Activated naive CD8-positive, alpha-beta T cell treated with anti-CD3 and anti-CD28 coated beads, Interleukin-2, amount 50 U/mL, for 24 hours (primary cell): ENCODE measurements at places on chromosomes 6 and 20.

GRCh38 chr6:11201015-11201414, 31.5 kb downstream of the NEDD9 start:
- no peak for DNase-seq

DNA sequence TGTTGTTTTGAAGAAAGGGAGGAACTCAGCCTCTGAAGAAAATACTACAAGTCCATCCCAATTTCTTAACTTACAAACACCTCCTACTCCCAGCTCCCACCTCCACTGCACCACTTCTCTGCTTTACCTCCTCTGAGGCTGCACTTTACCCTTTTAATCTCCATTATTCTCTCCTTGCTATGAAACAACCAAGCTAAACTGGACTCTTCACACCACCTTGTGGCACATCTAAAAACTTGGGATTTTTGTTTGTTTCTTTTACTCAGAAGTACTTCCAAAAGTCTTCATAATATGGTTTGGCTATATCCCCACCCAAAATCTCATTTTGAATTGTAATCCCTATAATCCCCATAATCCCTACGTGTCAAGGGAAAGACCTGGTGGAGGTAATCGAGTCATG, 142.2 kb downstream of the MOXD1 start:
- no peak for DNase-seq

GRCh38 chr6:17497535-17498095, 102.5 kb upstream of the FAM8A1 start:
- no peak for DNase-seq

DNA sequence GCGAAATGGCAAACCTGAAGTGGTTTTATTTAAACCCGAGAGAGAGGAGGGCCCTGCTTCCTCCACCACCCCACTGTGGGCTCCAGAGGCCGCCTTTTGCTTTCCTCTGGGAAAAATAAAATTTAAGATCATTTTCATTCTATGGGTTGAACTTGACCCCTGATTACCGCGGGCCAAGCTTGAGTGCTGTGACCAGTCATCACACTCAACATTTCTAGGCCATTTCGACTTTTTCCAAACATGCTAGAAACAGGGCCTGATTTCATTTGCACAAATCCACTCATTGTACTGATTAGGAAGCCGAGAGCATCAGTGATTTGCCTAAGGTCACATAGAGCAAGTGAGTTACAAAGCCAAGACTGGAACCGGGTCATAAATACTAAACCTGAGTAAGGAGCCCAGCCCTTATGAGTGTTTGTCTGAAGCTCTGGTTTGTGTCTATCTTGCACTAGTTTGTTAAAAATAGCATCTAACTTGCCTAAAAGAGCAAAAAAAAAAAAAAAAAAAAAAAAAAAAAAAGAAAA, 179.7 kb downstream of the DLL1 start:
- DNase-seq: no peak

- no peak for DNase-seq
These were observed 157.3 kb downstream of the TBXT start for GRCh38 chr6:166010136-166010960.

GRCh38 chr6:103925317-103925716, 934.4 kb downstream of the HACE1 start:
- no peak for DNase-seq

- DNase-seq: no peak
These were observed 112.2 kb downstream of the SYCP2 start for GRCh38 chr20:59821201-59821600.

DNA sequence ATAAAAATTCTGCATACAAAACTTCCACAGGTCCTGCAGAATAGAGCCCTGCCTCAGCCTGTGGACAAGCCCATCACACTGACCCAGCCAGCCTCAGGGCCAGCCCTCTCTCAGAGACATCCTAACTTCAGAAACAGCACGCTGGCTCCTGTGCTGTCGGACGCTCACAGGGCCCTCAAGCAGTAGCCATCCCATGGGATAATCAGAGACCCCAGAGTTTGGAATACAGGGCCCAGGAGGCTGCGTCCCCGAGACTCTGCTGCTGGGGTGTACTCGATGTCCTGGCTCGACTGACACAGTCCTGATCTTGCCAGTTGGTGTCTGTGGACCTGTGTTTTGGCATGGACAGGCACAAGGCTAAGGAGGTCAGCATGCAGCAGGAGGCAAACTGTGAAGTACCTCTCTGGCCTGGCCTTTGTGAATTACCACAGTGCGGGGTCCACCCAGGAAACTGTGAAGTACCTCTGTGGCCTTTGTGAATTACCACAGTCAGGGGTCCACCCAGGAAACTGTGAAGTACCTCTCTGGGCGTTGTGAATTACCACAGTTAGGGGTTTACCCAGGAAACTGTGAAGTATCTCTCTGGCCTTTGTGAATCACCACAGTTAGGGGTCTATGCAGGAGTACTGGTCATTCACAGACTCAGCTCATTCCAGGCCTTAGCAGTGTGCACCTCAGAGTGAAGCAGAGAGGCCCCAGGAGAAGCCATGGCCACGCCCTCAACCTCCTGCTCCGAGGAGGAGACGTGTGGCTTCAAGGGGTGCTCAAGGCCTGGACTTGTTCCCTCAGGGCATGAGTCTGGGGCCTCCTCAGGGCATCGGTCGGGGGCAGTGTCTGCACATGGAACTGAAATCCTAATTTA, 212.4 kb downstream of the SYNDIG1 start:
- DNase-seq: no peak

DNA sequence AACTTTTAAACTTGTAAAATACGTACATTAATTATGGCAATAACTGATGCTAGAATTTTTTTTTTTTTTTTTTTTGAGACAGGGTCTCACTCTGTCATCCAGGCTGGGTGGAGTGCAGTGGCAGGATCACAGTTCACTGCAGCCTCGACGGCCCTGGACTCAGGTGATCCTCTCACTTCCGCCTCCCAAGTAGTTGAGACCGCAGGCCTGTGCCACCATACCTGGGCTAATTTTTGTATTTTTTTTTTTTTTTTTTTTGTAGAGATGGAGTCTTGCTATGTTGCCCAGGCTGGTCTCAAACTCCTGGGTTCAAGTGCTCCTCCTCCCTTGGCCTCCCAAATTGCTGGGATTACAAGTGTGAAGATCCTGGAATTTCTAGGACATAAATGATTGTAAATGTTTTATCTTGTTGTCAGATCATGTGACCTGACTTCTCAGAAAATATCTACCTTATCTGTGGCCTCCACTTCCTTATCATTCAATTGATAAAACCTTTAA, 2.2 kb upstream of the CD2AP start:
- no peak for DNase-seq

- DNase-seq: no peak
These were observed 7.9 kb downstream of the COL9A3 start for GRCh38 chr20:62824476-62825332.

DNA sequence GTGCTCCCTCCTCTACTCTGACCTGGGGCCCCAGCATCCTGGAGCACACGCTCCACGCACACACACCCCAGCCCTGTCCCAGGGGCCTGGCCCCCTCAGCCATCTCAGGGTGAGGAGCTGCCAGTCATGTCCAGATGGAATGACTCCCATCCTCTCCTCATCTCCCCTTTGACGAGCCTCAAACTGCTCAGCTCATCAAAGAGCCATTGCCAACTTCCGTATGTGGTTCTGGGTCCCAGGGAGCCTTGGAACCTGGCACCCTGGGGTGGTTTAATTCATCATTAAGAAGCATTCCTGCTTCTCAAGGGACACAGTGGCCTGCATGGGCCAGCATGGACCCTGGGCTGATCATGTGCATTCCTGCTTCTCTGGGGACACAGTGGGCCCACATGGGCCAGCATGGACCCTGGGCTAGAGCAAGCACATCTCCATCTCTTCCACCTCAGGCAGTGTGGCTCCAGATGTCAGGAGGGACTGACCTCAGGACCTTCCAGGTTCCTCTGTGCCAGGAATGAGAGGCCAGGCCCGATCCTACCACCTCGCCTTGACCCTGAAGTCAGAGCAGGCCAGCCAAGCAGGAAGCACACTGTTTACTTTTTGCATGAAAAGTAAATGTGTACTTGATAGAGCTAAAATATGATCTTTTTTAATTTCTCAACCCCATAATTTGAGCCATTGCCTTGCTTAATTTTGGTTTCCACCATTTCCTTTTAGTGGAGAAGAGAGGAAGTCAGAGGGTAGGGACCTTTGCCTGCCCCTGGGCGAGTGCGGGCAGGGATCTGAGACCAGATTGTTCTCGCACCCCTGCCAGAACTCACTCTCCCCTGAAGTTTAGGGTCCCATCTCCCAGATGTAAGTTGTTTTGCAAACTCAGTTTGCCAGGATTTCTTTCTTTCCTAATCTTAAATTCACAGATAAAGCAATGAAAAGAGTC, 26.1 kb downstream of the SPATA2 start:
- DNase-seq: no peak

GRCh38 chr6:31711233-31711632, 3.9 kb upstream of the LY6G6D start:
- DNase-seq: no peak

DNA sequence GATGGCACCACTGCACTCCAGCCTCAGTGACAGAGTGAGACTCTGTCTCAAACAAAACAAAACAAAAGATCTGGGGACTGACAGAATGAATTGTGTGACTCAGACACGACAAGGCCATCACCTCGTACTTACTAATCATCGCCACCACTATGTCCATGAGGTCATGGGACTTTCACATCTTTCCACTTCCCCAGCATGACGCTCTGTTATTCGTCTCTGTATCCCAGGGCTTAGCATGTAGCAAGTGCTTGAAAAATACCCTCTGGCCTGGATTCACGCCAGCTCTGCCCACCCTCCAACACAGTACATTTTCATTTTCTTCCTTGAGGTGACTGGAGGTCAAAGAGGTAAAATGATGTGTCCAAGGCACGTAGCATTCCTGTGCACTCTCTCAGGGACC, 27.8 kb downstream of the FGD2 start:
- DNase-seq: peak; percentile 76

DNA sequence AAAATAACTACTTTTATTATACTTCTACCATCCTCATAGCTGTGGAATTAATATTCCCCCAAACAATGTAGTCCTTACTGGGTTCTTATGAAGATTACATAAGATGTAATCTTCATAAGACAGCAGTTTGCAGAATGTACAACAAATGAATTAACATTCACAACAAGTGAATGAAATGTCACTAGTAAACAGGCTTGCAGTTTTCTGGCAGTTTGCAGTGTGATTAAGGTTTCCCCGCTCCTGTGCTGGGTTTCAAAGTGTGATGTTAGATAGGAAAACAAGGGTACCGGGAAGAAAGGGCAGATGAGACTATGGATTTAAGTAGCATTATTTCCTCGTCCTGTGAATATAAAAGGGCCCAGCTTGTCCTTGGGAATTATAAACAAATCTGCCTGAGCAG, 22.5 kb downstream of the ARFGEF3 start:
- no peak for DNase-seq

GRCh38 chr20:39479196-39479810, 517.2 kb downstream of the DHX35 start:
- no peak for DNase-seq

DNA sequence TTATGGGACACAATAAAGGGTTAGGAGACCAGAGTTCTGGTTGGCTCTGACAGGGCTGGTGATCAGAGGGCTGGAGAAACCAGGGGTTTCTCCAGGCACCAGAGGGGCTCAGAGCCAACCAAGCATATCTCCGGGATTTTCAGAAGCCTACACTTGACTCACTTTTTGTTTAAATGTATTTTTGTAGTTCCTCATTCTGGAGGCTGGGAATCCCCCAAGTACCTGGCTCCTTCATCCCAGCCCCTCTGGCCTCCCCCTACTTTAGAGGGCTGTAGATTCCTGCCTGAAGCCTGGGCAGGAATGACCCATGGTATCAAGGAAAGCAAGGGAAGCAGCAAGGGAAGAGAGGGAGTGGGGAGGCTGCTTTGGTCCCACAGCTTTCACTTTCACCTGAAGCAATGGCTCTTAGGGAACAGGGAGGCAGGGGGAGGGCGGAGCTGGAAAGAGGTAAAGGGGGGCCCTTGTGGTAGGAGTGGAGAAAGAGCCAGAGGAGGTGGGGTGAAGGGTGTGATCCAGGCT, 973 bp downstream of the CD40 start:
- no peak for DNase-seq

- DNase-seq: no peak
These were observed 27.5 kb upstream of the MARCKS start for GRCh38 chr6:113829696-113830045.

DNA sequence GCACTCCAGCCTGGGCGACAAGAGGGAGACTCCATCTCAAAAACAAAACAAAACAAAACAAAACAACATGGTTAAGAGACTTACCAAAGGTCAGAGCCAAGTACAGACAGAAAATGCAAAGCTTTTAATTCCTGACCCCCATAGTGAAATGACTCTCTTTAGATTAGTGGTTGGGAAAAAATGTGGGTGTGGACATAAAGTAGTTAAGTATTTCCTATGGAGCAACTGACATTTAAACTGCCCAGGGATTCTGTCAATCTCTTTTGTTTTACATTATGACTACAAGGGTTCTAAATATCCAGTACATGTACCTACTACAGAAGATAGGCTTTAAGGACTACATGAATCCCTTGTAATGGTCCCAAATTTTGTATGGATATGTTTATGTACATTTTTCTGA, 75.1 kb downstream of the IRAK1BP1 start:
- no peak for DNase-seq

DNA sequence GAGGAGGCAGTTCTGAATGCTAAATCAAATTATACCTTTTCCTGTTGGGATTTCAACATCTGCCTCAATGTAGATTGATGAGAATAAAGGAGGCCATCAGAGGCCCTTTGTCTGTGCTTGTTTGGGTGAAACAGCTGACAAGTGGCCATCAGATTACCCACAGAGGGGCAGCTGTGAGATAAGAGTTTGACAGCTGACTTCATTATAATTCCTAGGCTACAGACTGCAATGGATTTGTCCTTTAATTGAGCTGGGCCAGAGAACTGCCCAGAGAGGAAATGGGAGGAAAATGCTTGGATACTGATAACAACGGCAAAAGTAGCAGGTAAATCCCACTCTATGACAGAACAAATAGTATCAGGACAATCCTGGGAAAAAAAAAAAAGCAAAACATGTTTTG, 649.4 kb downstream of the HDGFL1 start:
- no peak for DNase-seq
